HuH-7.5 (cell line): ENCODE measurements at places on chromosomes 12 and 14.

GRCh38 chr12:77842430-77842829, 11.7 kb downstream of the NAV3 start:
- DNase-seq = peak; percentile 32

- no peak for DNase-seq
Observed at GRCh38 chr12:114335607-114336006, 70.3 kb downstream of the TBX5 start.

- DNase-seq = no peak
Observed at GRCh38 chr12:124326871-124327270, 32.0 kb downstream of the RFLNA start.

GRCh38 chr12:75528272-75528671, 16.9 kb upstream of the KRR1 start:
- no peak for DNase-seq

- no peak for DNase-seq
Observed at GRCh38 chr12:105912882-105913678, 225.7 kb downstream of the NUAK1 start.

DNA sequence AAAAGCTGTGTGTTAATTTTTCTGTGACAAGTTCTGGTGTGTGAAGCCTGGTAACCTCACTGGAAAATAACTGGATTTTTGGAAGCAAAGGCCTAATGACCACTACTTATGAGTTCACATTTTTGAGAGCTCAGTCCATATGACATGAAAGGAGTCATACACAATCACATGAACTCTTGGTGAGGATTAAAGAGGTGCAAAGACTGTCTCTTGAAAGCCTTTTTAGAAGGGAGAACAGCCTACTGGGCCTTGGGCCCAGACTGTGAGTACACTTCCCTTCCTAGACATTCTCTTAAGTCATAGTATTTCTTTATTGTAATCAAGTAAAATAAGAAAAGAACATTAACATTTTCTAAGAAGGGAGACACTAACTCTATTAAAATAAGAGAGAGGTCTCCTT, 176.1 kb downstream of the BCAT1 start:
- DNase-seq = no peak

DNA sequence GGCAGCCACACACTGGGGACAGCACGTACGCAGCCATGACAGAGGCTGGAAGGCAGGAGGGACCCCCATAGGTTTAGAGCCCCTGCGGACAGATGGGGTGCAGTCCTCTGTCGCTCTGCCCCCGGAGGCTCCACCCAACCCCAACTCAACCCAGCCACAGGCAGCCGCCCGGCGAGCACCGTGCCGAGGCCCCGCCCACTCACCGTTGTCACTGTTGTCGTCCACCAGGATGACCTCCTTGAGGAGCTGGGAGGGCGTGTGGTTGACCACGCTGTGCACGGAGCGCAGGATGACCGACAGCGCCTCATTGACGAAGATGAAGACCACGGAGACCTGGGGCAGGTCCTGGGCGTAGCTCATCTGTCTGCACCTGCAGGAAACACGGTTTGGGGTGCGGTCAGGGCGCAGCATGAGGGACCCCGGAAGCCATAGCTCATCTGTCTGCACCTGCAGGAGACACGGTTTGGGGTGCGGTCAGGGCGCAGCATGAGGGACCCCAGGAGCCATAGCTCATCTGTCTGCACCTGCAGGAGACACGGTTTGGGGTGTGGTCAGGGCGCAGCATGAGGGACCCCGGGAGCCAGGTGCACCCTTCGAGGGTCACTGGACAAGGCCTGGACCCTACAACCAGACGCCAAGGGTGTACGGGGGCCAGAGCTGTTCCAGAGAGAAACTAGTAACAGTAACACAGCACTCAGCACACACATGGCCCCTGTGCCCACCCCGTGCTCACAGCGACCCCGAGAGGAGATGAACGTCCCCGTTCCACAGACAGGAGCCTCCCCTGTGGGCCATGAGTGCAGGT, 66.9 kb downstream of the GALNT9 start:
- DNase-seq = no peak

- no peak for DNase-seq
Observed at GRCh38 chr12:12902036-12902435, 10.7 kb downstream of the GPRC5A start.
